ENCODE measurements at places on chromosomes 6 and 20.
A peak's percentile ranks its signal among the peaks of the same experiment; 100 is the strongest.

DNA sequence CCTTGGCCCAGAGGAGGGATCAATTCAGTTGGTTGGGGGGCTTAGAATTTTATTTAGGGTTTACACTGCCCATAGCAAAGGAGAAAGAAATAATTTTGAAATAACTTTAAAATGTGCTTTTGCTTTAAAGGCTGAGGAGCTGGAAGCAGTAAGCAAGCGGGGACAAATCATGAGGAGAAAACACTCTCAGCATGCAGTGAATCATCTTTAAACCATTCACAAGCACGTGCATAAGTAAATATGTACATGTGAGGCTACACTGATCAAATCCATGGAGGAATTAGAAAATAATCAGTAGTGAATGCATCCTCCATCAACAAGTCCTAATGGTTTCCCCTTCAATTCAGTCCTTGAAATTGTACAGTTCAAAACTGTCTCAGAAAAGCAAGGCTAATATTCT, 181.0 kb downstream of the MTFR2 start:
- peak; percentile 64 for DNase-seq

- DNase-seq, result no peak
Observed at GRCh38 chr20:63974402-63975200, 4.8 kb downstream of the SAMD10 start.

DNA sequence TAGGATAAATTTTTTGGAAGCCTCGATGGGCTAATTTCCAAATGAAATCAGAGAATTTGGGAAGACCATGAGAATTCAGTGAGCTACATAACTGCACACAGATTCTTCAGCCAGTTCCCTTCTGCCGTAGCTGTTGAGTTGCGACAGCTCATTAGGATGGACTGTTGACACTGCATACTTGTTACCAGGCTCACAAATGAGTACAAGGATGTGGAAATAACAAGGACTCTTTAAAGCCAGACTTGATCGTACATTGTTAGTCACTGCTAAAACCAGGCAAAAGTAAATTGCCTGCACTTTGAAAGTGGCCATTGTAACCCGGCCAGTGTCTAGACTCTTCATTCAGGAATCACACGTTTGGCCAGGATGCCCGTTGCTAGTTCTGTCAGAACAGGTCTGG, 37.0 kb downstream of the NDUFAF5 start:
- no peak for DNase-seq

DNA sequence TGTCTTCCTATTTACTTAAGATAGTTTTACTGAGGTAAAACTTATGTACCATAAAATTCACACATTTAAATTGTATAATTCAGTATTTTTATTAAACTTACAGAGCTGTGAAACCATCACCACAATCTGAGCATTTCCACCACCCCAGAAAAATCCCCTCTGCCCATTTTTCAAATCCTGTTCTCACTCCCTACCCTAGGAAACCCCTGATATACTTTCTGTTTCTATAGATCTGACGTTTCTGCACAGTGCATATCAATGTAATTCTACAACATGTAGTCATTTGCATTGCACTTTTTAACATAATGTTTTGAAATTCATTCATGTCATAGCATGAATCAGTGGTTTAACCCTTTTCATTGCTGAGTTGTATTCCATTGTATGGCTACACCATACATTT, 96.7 kb upstream of the OPRM1 start:
- no peak for DNase-seq

DNA sequence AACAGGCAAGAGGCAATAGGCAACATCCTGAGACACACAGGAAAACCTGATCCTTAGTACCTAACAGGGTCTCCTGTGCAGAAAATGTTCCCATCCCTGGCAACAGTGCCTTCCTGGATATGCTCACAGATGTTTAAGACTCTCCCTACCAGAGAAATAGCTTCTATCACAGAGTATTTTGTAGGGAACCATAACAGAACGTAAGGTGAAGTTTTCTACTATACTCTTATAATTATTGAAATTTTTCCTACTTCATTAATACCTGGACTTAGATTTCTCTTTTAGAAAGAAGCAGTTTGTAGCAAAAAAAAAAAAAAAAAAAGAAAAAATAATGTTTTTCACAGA, 33.5 kb upstream of the LGSN start:
- no peak for DNase-seq

DNA sequence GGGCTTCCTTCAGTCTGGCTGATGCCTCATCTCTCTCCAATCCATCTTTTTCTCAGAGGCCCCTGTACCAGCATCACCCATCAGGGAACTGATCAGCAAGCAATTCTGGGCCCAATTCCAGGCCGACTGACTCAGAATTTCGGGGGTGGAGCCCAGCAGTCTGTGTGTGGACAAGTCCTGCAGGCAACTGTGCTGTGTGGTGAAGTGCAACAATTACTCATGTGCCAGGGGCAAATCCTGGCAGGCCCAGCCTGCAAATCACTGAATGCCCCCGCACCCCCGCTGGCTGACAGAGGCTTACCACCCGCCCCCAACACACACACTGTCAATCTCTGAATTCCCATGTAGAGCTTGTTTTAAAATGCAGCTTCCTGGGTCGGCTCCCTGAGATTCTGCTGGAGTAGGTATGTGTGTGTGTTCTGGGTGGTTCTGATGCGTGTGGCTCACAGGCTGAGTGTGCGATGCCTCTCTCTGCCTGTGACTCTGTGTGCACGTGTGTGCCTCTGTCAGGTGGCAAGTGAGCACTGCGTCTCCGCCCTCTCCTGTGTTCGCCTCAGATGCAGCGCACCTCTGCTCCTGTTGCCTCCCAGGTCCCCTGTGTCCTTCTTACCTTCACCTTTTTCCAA, 45.4 kb downstream of the SSR1 start:
- peak; percentile 54 for DNase-seq

DNA sequence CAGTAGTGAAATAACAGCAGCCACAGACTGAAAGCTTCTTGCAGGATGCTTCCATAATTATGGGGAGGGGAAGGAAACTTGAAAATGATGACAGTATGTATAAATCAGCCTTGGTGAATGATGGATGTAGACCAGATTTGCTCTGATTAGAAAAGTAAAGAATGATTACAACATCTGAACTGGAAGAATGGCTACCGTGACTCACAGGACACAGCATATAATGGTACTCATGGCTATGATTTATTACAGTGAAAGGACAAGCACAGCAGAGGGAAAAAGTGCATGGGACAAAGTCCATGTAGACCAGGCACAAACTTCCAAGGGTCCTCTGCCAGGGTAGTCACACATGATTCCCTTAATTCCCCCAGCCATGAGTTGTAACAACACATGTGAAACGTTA, 70.7 kb upstream of the POPDC3 start:
- no peak for DNase-seq

GRCh38 chr6:126807876-126808275, 310.6 kb upstream of the RSPO3 start:
- no peak for DNase-seq
